OCI-LY7 (cell line): ENCODE measurements at places on chromosomes 2 and 18. TPM values are rescaled to one million over a fixed set of nuclear protein-coding genes. Genes with fewer than 3 reads are reported as not detected.

EFHD1 gene
- not detected in 2 replicates for total RNA-seq

LYPD6 gene
- not detected in 2 replicates for total RNA-seq

ATP6V1B1 gene
- total RNA-seq: not detected in 2 replicates

RUFY4 gene
- not detected in 2 replicates for total RNA-seq

CYB5A gene
- not detected in 2 replicates for total RNA-seq

OR6B2 gene
- not detected in 2 replicates for total RNA-seq

LDAH gene
- 38.1 and 41.8 TPM in 2 replicates for total RNA-seq

COL4A3 gene
- 7.2 and 10.9 TPM in 2 replicates for total RNA-seq

SPATA3 gene
- not detected in 2 replicates for total RNA-seq

ASPRV1 gene
- 0.77 and 1.3 TPM in 2 replicates for total RNA-seq

LONRF2 gene
- total RNA-seq: not detected in 2 replicates

TCF7L1 gene
- not detected in 2 replicates for total RNA-seq

LRRTM4 gene
- total RNA-seq: not detected in 2 replicates

KCNJ13 gene
- not detected in 2 replicates for total RNA-seq

ZDBF2 gene
- total RNA-seq: 37.0 and 44.3 TPM in 2 replicates

IER3IP1 gene
- total RNA-seq: 5.5 and 6.7 TPM in 2 replicates

SLC5A7 gene
- total RNA-seq: not detected in 2 replicates

OXER1 gene
- not detected in 2 replicates for total RNA-seq

ASXL3 gene
- total RNA-seq: 2.6 and 3.9 TPM in 2 replicates

FSIP2 gene
- total RNA-seq: 0.19 TPM in 1 of 2 replicates, not detected in the other

NCOA1 gene
- total RNA-seq: 12.1 and 17.5 TPM in 2 replicates

C18orf54 gene
- total RNA-seq: 14.1 and 17.5 TPM in 2 replicates

UGT1A10 gene
- total RNA-seq: not detected in 2 replicates

TBR1 gene
- 0.06 TPM in 1 of 2 replicates, not detected in the other for total RNA-seq

WDCP gene
- total RNA-seq: 21.0 and 22.8 TPM in 2 replicates

PLCD4 gene
- total RNA-seq: 0.48 TPM in 1 of 2 replicates, not detected in the other

SULT1C2 gene
- not detected in 2 replicates for total RNA-seq

HJURP gene
- 122 and 135 TPM in 2 replicates for total RNA-seq

EGR4 gene
- not detected in 2 replicates for total RNA-seq

SPEG gene
- total RNA-seq: 0.35 and 0.46 TPM in 2 replicates

CD207 gene
- not detected in 2 replicates for total RNA-seq

TMEM127 gene
- 20.4 and 21.1 TPM in 2 replicates for total RNA-seq
